ENCODE measurements at places on chromosomes 1 and 21. TPM values are rescaled to one million over a fixed set of nuclear protein-coding genes. Genes with fewer than 3 reads are reported as not detected.

- DNase-seq, result no peak
These were observed 584.8 kb downstream of the PLA2G4A start for GRCh38 chr1:187413405-187414169.

- no peak for DNase-seq
These were observed 36.6 kb downstream of the CDC42 start for GRCh38 chr1:22089134-22089571.

DNA sequence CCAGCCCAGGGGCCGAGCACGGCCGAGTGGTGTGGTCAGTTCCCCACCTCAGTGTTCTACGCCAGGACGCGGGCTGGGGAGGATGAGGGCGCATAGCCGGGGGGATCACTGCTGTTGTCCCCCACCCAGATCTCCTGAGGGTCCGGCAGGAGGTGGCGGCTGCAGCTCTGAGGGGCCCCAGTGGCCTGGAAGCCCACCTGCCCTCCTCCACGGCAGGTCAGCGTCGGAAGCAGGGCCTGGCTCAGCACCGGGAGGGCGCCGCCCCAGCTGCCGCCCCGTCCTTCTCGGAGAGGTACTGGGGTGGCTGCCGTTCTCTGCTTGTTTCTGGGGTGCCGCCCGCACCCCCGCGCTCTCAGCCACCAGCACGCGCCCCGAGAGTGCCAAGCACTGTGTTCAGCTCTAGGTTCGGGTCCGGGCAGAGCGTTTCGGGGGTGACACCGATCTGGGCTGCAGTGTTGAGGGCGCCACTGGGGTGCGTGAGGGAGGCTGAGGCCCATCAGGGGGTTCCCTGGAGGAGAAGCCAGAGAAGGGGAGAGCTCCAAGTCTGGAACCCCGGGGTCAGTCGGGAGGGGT is 17.4 kb downstream of the SAMD11 start:
- DNase-seq, result no peak

The RPS8 gene
- 2,318 TPM for total RNA-seq

DNA sequence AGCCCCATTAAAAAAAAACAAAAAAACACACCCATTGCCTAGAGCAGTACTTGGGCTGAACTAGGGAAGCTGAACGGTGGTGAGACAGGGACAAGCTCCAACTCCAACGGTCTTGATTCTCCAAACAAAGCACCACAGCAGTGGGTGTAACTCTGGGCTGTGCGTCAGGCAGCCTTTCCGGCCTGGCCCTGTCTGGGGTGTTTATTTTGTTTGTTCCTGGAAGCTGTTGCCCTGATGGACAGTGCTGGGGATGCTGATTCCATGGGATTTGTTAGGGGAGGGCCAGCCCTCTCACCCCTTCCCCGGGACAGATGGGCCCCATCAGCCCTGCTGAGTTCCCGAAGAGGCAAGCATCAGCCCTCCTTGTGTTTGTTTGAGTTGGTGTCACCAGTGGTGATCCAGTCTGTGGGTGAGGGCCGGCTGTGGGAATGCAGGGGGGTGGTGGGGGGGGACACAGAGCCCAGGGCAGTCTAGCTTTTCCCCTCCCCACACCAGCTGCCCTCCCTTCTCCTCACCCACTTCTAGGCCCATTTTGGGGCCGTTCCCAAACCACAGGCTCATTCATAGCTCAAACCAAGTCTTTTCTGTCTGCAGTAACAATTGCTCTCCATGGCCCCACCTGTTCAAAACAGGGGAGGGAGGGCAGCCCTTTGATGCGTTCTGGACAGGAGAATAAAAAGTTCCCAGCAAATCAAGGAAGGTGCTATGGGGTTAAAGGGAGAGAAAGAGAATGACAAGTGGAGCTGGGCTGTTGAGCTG is 4.5 kb downstream of the WNT2B start:
- DNase-seq, result no peak

GRCh38 chr21:35641271-35642016 is 418.9 kb downstream of the SETD4 start:
- no peak for DNase-seq

The AK5 gene
- total RNA-seq, result 24.8 TPM

GRCh38 chr1:218942431-218942830 is 231.2 kb upstream of the LYPLAL1 start:
- DNase-seq, result no peak

- DNase-seq, result no peak
These were observed 99.1 kb upstream of the CTTNBP2NL start for GRCh38 chr1:112296908-112297307.

DNA sequence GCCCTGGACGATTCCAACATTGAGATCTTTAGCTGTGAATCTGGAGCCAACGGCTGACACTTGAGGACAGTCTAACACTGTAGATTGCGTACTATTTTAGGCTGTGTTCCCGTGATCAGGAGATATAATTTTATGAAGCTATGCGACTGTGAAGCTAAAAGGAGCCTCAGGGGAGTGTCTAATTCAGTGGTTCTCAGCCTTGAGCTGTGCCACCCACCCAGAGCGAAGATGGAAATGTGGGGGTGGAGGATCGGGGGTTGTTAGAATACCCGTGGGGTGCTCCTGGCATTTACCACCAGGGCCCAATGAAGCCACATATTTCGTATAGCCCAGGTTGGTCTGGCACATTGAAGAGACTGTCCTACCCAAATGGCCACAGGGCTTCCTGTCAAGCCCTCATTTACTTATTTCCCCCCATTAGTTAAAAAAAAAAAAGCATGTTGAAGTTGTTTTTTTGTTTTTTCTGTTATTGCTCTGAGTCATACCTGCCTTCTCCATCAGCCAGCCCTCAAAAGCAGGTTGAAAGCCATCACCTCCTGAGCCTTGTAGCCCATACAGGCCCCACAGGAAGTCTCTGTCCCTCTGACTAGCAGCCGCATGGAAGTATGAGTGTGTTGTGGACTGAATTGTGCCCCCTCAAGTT is 141.7 kb downstream of the GALNT2 start:
- DNase-seq, result no peak
